Fibroblast of skin of back (primary cell): ENCODE measurements at places on chromosomes 13 and 19.

GRCh38 chr19:30310602-30311263, 61.5 kb upstream of the ZNF536 start:
- no peak for DNase-seq

- DNase-seq: peak; percentile 87
These were observed 32.7 kb upstream of the CSNK1A1L start for GRCh38 chr13:37138169-37138568.

- no peak for DNase-seq
These were observed 38.4 kb upstream of the PEPD start for GRCh38 chr19:33559996-33560395.

- DNase-seq: no peak
These were observed 577 bp upstream of the ACP7 start for GRCh38 chr19:39083599-39083982.

GRCh38 chr19:53696951-53697350, 65.2 kb downstream of the DPRX start:
- no peak for DNase-seq

- peak; percentile 59 for DNase-seq
These were observed 10.7 kb upstream of the CEACAM3 start for GRCh38 chr19:41785653-41786052.

DNA sequence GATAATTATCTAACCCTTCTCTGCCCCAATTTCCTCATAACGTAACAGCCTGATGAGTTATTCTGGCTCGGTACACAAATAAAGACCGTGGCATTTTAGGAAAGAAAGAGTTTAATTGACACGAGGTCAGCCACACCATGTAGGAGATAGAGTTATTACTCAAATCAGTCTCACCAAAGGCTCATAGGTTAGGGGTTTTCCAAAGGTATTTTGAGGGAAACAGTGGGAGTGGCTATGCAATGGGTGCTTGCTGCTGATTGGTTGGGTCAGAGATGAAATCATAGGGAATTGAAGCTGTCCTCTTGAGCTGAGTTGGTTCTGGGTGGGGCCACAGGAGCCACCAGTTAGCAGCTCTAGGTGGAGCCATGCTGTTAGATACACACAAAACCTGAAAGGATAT, 137.5 kb downstream of the FREM2 start:
- no peak for DNase-seq

DNA sequence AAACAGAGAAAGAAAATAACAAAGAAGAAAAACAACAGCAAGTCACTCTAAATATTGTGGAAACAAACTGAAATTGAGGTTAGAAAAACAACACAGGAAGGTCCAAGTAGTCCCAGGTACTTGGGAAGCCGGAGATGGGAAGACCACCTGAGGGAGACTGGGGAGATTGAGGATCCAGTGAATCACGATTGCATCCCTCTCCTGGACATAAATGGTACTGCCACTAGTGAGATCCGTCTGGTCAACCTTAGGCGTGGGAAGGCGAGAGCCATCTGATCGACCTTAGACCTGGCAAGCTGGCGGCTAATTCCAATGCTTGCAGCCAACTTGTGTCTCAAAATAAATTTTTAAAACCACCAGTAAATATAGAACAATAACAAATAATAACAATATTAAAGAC, 81.9 kb downstream of the ZNF726 start:
- DNase-seq: peak; percentile 4
